ENCODE measurements at places on chromosomes 1 and 21.

GRCh38 chr1:65209005-65209885 lies 61.2 kb downstream of the AK4 start:
- DNase-seq: no peak

DNA sequence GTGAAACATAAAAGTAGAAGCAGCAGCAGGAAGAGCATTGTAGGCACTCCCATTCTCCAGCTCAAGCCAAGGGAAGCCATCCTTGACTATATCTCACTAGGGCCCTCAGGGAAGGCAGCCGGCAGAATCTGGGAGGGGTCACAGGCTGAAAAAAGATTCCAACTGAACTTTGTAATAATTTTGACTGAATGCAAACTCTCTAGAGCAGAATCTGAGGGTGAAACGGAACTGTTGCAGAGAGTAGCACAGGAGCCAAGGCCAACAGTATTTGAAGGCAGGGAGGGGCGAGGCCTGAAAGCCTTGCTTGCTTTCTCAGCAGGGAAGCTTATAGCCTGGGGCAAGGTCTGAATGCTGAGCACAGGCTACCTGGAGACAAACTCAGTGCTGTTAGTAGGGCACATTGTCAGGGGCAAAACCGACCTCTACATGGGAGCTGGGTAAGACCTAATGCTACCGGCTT lies 180.6 kb downstream of the COL24A1 start:
- DNase-seq: no peak

DNA sequence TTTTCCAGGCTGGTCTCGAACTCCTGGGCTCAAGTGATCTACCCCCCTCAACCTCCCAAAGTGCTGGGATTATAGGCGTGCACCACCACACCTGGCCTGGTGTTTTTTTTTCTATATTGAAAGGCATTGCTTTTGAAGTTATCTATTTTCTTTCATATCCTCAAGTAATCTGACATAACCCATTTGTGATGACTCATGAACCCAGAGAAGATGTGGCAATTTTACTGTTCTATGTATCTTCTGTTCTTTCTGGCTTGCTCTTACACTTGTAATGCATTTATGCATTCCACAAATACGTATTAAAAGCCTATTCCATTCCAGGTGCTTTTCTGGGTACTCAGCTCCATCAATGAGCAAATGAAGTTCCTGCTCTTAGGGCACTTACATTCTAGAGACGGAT lies 29.9 kb upstream of the ERRFI1 start:
- no peak for DNase-seq

- peak; percentile 11 for DNase-seq
Measured at GRCh38 chr1:202835548-202836072, 24.9 kb downstream of the PCAT6 start.

DNA sequence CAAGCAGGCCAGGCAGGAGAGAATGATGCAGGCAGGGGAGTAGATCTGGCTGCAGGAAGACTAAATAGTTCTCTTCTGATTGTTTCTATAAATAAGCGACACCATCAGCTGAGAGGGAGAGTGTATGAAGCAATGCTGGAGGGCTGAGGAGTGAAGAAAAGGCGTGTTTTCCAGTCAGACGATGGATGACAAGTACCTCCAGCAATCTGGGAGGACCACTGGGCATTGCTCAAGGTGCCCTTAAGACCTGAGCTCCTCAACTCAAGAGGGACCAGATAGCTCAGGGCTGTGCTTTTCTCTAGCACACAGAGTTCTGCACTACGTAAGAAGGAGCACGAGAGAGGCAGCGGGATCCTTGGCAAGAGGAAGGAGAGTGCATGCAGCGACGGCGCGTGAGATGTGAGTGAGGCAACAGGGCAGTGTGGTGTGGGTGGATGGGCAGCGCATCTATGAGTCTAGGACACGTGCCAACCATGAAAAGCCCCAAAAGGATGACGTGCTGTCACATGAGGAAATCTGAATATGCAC lies 36.0 kb downstream of the PABPC4 start:
- no peak for DNase-seq

DNA sequence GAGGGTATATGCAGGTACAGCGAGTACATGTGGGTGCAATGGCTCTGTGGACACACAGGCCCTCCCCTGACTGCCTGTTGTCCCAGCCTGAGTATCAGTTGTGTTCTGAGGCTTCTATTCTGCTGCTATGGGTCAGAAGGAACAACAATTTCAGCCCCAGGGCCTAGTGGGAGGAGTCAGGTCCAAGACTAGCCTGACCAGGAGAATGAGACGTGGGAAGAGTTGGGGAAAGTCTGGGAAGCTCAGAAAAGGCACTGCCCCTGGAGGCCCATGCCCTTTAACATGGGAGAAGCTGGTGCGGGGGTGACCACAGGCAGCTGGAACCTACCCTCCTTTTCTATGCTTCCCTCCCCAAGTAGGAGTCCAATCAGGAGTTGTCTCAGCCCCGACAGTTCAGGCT lies 7.7 kb downstream of the IGSF8 start:
- no peak for DNase-seq

DNA sequence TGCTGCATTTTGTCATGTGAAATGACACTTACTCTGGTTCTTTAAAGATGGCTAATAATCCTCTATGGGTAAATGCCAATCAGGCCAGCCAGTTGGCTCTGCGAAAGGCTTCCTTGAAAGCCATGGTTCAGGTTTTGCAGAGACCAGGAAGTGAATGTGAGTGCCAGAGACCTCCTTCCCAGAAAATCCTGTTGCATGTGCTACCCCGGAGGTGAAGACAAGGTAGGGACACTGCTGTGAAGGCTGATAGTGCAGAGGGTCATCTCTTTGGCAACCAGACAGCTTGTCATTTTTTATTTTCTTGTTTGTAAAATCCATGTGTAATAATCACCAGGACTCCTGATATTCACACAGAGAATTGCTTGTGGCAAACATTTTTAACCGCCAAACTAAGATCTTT lies 18.7 kb downstream of the LRRC8D start:
- DNase-seq: no peak

DNA sequence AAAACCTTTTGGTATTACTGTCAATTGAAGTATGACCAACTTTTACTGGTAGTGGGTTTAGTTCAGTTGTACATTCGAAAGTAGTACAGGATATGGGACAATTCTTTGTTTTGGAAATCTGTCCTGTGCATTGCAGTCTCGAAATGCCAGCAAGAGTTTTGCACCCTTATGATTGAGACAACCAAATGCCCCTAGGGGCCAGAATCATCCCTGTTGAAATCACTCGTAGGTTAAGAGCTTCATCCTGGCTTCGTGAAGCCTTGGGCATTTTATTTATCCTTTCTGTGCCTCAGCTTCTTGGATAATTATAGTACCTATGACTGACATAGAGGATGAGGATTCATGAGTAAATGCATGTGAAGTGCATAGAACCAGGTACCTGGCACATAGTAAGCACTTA lies 2.4 kb upstream of the GOLT1A start:
- no peak for DNase-seq

DNA sequence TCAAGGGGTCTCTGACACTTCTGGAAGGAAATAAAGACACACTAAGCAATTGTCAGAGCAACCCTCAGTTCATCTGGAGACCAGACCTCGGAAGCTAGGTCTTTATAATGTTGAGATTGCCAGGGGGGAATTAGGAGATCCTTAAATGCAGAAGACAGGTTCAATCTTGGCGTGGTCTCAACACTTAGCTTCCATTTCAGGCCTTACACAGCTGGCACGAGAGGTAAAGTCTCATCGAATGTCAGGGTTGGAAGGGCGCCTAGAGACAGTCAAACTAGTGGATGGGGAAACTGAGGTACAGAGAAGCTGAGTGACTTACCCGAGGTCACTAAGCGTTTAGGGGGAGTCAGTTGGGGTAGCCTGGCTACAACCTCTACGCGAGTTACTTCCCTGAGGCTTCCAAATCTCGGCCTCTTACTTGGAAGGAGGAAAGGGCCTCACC lies 562 bp upstream of the EPB41 start:
- no peak for DNase-seq

GRCh38 chr1:26375081-26375480 lies 2.5 kb upstream of the ZNF683 start:
- no peak for DNase-seq

GRCh38 chr1:65265296-65265650 lies 44.1 kb upstream of the DNAJC6 start:
- DNase-seq: no peak

DNA sequence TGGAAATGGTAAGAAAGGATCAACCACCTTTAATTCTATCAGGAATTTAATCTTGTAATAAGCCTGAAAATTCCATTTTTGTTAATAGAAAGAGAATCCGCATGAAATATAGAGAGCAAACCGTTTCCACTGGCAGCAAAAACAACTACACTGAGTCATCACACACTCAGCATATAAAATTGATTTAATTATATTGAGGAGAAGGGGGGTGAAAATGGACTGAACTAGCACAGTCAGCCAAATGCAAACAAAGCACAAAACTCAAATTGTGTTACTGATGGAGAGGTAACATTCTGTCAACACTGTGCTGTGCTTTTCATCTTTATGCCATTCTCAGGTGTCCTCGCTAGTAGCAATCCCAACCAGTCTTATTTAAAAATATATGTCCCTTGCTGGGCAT lies 1583.9 kb downstream of the MRPL39 start:
- DNase-seq: no peak

DNA sequence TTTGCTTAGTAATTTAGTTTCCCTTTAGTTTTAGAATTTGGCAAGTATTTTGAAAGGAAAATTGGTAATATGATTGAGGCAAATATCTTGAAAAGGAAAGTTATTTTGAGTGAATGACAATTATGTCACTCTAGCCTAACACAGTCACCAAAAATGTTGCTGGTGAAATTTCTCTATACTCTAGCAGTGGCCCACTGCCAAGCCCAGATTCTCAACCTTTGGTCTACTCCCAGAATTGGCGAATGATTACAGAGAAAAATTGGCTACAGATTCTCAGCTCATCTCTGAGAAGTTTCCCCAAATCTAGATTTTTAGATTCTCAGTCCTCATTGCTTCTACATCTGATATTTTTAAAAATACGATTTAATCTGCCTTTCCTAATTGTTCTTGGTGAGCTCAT lies 84.9 kb downstream of the PIGK start:
- DNase-seq: no peak

- DNase-seq: no peak
Measured at GRCh38 chr1:223654083-223654482, 11.4 kb downstream of the CAPN8 start.

DNA sequence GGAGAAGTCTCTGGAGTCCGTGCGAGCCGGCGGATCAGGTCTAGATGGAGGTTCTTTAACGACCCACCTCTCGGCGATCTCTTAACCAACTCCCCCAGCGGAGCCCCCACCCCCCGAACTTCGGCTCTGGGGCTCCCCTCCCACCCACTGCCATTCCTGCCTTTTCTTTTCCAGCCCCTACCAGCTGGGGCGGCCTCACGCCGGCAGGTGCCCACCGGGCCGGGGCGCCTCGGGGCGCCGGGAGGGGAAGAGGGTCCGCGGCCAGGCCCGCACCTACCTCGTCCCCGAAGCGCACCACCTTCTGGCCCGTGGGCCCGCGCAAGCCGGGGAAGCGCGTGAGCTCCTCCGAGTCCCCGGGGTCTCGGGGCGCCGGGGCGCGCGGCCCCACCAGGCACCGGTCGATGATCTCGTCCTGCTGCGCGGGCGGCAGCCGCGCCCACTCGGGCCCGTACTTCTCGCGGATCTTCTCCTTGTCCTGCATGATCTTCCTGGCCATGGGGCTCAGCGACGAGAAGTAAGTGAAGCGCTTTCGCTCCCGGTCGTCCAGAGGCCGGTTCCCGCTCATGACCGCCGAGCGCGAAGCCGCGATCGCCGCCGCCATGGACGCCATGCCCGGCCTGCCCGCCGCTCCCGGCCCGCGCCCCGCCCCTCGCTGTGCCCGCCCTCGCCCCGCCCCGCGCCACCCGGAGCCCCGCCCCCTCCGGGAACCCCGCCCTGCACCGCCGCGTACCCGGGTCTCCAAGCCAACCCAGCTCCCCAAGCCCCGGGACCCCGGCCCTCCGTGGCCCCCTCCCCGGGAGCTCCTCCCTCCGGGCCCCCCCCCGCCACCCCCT lies at the start of gene C1orf198:
C1orf198 (minus strand) TSS at position 619 of the 833 bp plus-strand sequence; CDS start at position 610, 9 bp downstream.
- peak; percentile 79 for DNase-seq

DNA sequence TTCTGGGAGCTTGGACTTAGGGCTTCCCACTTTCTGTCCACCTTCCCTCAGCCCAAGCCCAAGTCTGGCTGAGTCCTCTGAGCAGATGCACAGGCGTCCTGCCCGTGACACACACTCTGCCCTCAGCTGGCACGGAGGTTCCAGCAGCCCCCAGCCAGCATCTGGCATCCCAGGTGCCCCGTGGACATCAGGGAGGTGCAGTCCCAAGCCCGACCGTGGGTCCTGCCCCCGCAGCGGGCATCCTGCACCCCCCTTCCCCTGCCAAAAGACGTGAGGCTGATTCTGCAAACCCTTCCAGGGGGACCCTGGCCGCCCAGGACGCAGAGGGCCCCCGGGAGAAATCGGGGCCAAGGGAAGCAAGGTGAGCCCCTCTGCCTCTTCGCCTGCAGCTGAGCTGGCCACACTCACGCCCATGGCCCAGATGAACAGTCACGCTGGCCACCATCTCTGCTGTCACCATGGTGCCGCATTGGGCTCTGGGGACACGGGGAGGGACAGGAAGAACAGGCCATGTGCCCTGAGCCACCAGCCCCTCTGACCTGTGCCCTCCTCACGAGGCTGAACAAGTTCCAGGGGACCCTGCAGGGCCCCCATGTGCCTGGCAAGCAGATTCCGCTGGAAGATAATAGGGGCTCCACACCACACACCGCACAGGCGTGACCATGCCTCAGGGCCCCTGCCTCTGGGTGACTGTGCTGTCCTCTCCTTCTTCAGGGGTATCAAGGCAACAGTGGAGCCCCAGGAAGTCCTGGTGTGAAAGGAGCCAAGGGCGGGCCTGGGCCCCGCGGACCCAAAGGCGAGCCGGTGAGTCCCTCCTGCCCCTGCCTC lies 20.6 kb downstream of the COL6A2 start:
- no peak for DNase-seq

DNA sequence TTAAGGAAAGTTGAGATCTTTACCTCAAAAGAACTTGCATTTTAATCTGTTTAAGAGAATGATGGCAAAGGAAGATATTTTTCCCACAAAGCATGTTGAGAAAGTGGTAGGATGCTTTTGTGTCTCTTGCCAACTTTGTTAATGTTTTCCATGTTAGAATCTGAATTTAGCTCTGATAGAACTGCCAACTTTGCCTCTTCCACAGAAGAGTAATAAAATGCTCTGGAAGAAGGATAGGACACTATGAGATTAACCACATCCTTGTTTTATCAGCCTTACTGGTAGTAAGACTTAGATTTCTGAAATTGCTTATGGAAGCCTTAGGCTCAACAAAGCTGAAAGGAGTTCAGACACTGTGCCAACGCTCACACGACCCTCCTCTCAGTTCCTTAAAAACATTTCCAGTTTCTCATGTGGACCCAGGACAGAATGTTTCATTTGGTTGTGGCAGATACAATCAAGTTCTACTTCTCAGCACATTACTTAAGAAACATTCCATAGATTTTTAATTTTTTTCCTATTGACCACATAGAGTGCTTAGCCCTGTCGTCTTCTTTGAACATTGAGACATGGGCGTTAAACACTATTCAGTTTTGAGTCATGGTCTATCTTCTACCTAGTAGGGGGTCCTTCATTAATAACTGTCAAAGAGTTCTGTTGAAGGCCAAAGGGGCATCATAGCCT lies 59.0 kb downstream of the MTR start:
- no peak for DNase-seq

GRCh38 chr1:233406994-233407631 lies 79.6 kb downstream of the MAP3K21 start:
- DNase-seq: no peak
